SK-N-DZ (cell line): ENCODE measurements at places on chromosomes 4 and X.

- DNase-seq, result no peak
Observed at GRCh38 chrX:125295337-125295736, 24.3 kb upstream of the TEX13C start.

DNA sequence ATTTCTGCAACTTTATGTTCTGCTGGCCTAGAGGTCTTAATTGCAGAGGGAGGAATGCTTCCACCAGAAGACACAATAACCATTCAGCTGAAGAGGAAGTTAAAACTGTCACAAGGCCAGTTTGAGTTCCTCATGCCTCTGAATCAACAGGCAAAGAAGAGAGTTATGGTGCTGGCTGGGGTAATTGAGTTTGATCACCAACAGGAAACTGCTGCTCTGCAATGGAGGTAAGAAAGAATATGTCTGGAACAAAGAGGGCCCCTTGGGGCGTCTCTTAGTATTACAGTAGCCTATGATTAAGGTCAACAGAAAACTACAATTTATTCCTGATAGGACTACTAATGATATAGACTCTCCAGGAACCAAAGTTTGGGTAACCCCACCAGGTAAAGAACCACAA is 744.0 kb downstream of the FSTL5 start:
- DNase-seq, result peak; percentile 15

DNA sequence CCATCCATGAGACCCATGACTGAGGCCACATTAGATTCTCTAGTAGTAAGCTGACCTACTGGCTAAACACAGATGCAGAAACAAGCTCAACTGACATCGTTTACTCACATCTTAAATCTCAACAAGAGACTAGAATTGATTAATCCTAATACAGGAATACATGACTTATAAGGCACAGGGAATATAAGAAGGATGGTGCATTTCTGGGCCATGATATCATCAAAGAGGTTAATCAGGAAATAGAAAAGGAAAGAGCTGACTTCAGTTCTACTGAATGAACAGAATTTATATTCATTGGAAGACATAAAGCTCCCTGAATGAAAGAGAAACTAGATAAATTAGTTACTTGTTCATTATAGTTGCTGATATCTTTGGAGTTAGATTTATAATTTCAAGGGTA is 1406.5 kb downstream of the STIM2 start:
- DNase-seq, result no peak

GRCh38 chrX:66200855-66201795 is 37.1 kb downstream of the HEPH start:
- no peak for DNase-seq

- no peak for DNase-seq
Observed at GRCh38 chr4:96983830-96984229, 1143.9 kb downstream of the PDHA2 start.

GRCh38 chr4:176034936-176035335 is 30.7 kb upstream of the WDR17 start:
- no peak for DNase-seq

- DNase-seq, result no peak
Observed at GRCh38 chr4:53676402-53676871, 85.2 kb upstream of the LNX1 start.

- no peak for DNase-seq
Observed at GRCh38 chr4:180106997-180107396, 2136.2 kb upstream of the TENM3 start.

GRCh38 chrX:16882169-16882568 is 12.0 kb upstream of the RBBP7 start:
- peak; percentile 10 for DNase-seq
